ENCODE measurements at places on chromosomes 4 and X. TPM values are rescaled to one million over a fixed set of nuclear protein-coding genes. Genes with fewer than 3 reads are reported as not detected.

The PPARGC1A gene
- not detected for total RNA-seq

The DCLK2 gene
- total RNA-seq = not detected

The NRK gene
- total RNA-seq = not detected

The LDOC1 gene
- 2.2 TPM for total RNA-seq

The MAGED4 gene
- 1.4 TPM for total RNA-seq

The FGF13 gene
- total RNA-seq = not detected
